A549 treated with RU486 at 1 μM for 4 hours (cell line): ENCODE measurements at places on chromosomes 12 and 14. TPM values are rescaled to one million over a fixed set of nuclear protein-coding genes. Genes with fewer than 3 reads are reported as not detected.

FOXN4 gene
- total RNA-seq: not detected in 5 replicates

VRTN gene
- not detected in 5 replicates for total RNA-seq

RTL1 gene
- 0.26 to 0.34 TPM (median 0.27 TPM) in 5 replicates for total RNA-seq

TSPAN11 gene
- 0.03 to 0.14 TPM (median 0.04 TPM) in 4 of 5 replicates, not detected in the other for total RNA-seq

KERA gene
- total RNA-seq: not detected in 5 replicates
